ENCODE measurements at places on chromosomes 4 and X.

- DNase-seq: no peak
Observed at GRCh38 chrX:69027181-69028005, 137.9 kb downstream of the PJA1 start.

- DNase-seq: no peak
Observed at GRCh38 chr4:175385797-175386196, 426.3 kb downstream of the GPM6A start.

DNA sequence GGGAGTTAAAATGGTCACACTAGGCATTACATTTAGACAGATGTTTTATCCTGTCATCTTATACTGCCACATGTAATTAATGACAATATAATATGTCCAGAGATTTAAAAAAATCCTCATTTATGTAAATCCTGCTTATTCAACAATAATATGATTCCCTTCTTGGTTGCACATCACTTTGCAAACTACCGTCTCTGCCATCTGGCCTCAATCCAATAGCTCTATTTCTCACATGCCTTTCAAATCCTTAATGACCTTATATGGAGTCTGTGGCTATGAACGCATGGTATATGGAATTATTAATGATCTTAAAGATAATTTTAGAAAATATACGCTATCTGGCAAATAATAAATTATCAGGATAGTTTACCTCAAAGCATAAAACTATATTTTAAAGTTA, 144.5 kb downstream of the NPNT start:
- no peak for DNase-seq

GRCh38 chr4:15232366-15233263, 195.2 kb upstream of the C1QTNF7 start:
- no peak for DNase-seq

GRCh38 chr4:105594099-105595010, 41.9 kb downstream of the ARHGEF38 start:
- DNase-seq: no peak

GRCh38 chrX:121671649-121672048, 624.2 kb downstream of the GLUD2 start:
- DNase-seq: no peak

- DNase-seq: no peak
Observed at GRCh38 chr4:152651473-152652060, 28.2 kb downstream of the TMEM154 start.

DNA sequence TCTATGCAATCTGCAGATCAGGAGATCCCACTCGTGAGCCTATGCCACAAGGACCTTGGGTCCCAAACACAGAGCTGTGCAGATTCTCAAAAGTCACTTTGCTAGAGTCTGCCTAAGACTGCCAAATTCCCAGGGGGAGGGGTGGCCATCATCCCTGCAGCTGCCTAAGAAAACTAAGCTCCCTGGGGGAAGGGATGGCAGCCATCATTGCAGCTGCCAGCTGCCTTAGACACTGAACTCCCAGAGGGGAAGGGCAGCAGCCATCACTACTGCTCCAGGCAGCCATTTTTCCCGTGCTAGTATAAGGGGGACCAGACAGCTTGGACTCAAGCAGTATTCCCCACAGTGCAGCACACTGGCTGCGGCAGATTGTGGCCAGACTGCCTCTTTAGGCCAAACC, 156.9 kb downstream of the NKX6-1 start:
- DNase-seq: no peak

DNA sequence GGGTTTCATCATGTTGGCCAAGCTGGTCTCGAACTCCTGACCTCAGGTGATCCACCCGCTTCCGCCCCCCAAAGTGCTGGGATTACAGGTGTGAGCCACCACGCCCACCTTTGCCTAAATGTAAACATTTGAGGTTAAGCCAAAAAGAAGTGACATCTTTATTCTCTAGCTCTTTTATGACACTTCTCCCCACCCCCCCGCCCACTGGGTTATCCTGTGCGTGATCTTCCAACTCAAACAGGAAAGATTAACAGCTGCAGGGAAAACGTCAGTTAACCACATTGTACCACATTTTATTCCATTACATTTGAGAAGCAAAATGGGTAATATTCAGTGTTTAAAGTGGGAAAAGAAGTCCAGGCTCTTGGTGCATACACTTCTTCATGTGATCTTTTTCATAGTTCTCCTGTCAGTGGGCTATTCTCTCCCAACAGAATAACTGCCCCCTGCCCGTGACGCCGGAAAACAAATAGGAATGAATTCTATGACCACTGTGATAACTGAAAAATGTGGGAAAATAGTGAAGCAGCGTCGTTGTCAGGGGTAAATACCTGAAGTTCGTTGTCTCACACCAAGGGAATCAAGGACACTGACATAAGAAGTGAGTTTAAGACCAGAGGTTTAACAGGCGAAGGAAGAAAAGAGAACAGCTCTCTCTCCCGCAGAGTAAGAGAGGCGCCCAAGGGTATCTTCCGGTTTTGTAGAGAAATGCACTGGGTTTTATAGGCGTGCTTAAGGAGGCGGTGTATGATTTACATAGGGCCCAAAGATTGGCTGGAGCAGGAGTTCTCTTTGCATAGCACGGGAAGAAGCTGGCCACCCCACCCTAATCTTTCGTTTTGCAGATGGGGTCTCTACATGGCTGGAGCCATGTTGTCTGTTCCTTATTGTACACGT, 9.7 kb upstream of the SRD5A3 start:
- no peak for DNase-seq

DNA sequence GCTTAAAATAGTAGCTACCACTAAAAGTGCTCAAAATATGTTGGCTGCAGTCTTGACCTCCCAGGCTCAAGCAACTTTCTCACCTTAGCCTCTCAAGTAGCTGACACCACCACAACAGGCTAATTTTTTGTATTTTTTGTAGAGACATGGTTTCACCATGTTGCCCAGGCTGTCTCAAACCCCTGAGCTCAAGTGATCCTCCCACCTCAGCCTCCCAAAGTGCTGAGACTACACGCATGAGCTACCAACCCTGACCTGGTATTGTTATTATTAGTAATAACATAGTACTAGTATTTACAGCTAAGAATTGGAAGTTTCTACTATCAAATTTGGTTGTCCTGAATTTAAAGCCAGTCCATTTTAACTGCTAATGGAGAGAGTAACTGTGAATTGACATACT, 18.0 kb downstream of the STAP1 start:
- DNase-seq: no peak

GRCh38 chrX:51641421-51642021, 22.8 kb upstream of the CENPVL3 start:
- DNase-seq: no peak

DNA sequence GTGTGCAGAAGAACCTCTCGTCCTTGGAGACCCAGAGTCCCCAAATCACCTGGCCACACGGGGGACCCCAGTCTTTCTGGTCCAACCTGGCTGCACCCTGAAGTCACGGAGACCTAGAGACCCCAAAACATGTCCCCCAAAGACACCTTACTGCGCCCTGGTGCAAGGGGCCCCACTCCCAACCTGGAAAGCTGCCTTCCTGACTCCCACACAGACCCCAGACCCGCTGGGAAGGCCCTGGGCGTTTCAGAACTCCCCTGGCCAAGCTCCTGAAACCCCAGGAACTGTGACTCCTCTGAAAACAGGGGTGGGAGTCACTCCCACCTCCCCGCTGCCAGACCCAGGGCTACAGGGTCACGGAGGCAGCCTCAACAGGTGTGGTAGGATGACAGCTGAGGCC, 12.7 kb upstream of the SHOX start:
- DNase-seq: no peak

DNA sequence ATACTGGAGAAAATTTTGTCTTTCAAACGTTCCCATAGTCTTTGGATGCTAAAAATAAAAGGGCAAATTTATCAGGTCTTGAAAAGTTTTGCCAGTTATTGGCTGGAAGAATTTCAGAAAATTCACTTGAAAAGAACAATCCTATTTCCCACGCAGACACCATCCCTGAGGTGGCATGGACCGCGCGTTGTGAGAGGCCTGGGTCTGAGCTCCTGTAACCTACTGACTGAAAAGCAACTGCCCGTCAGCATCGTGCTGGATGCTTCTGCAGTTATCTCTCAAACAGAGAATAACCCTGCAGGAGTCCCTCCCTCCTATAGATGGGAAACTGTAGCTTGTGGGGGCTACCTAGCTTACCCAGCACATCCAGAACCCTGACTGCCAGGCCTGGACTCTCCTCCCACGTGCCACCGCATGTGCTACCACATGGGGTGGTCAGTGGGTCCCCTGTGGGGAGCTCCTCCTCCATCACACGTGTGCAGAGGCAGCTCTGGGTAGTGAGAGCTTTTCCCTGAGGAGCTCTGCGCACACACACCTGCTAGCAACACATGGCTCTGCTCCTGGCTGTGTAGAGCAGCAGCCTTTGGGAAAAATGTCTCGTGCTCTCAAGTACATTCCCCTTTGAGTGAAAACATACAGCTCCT, 36.1 kb downstream of the NSG1 start:
- no peak for DNase-seq
